ENCODE measurements at places on chromosomes 4 and X.

GRCh38 chrX:45077748-45078424 lies 122.8 kb downstream of the DIPK2B start:
- no peak for DNase-seq

DNA sequence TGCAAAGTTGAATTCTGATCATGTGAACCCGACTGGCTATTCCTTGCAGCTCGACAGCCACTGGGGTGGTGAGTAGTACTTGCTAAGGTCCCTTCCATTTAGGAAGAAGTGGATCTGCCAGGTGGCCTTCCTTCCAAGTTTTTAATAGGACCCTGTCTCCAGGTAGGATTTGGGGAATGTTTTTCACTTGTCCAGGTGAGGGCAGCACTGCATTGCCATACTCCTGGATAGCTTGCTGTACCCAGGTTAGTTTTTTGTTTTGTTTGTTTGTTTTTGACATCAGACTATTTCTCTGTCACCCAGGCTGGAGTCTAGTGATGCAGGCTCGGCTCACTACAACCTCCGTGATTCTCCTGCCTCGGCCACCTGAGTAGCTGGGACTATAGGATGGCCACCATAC lies 29.8 kb downstream of the SAGE1 start:
- DNase-seq: no peak

DNA sequence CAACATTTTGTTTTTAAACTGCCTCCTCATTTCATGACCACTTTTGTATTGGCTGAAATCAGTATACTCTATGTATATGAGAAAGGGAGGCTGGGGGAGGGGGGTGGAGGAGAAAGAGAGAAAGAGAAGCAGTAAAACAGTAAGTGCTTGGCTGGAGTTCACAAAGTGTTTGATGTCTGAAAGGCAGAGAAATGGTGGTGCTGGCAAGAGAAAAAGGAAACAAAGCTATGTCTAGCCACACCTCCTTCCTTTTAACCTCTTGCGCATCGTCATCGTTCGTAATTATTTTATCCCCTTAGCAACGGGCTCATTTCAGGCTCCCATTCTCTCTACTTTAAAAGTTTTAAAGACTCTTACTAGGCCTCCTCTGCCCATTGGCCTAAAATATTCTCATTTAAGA lies 25.6 kb downstream of the RPA4 start:
- DNase-seq: no peak

DNA sequence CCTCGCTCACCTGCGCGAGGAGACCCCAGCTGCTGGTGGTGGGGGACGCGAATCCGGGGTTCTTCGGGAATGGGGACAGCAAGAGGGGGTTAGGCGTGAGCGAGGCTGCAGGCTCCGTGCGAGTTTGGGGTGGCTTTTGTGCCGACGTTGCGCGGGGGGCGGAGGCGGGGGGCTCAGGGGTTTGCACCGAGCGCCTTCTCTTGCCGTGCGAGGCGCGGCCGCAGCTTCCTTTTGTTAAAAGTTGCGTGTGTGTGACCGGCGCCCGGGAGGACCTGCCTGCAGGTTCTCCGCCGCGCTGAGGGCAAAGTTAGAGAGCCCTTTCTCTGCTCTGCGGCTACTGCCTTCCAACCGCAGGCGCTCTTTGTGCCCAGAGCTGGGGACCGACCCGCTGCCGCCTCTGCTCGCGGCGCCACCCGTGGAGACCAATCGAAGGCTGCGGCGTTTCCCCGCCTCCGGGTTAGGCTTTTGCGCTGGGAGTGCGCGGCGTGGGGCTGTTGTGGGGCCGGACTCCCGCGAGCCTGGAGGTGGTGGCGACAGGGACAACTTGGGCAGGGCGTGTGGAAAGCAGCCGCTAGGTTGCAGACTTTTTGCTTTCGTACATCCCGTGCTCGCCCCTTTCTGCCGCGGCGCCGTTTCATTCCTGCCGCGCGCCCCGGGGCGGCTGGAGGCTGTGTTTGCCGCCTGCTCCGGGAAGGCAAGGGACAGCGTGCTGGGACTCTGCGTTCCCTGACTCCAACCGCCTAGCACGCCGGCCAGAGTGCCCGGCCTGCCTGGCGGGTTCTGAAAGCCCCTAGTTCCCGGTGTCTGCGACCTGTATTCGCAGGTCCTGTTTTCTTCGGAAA lies 716 bp downstream of the KIT start:
- peak; percentile 25 for DNase-seq

GRCh38 chr4:185134307-185134869 lies 8.7 kb upstream of the SLC25A4 start:
- DNase-seq: no peak

- no peak for DNase-seq
Measured at GRCh38 chr4:6769233-6769988, 13.1 kb upstream of the KIAA0232 start.

- no peak for DNase-seq
Measured at GRCh38 chr4:6264225-6264540, 5.5 kb upstream of the WFS1 start.

DNA sequence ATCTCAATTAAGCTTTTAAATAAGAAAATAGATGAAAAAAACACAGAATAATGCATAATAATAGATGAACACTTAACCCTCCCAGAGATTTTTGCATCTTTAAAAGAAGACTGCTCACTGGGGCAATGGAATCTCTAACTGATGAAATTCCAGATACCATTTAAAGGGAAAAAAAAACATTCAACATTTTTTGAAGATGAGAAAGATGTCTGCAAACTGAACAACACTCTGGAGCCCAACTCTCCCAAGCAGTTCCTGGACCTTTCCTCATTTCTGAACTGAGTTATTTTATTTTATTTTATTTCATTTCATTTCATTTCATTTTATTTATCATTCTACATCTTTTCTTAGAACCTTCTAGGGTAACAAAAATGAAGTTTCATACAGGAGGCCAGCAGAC lies 90.7 kb downstream of the CORIN start:
- no peak for DNase-seq

DNA sequence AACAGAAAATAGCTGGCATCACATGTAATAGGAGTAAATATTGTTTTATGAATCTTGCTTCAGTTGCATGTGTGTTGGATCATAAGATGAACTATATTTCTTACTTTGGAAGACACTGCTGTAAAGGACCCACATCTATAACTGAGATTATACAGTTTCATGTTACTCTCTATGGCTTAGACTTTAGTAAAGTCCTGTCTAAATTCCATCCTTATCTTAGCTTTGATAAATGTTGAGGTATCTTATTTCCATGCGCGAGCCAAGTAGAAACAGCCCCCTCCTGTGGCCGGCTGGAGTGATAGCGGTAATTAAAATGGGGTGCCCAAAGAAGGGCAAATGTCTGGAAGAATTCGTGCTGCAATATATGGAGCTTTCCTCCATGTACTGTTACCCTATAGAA lies 43.0 kb downstream of the CCDC158 start:
- DNase-seq: peak; percentile 28

DNA sequence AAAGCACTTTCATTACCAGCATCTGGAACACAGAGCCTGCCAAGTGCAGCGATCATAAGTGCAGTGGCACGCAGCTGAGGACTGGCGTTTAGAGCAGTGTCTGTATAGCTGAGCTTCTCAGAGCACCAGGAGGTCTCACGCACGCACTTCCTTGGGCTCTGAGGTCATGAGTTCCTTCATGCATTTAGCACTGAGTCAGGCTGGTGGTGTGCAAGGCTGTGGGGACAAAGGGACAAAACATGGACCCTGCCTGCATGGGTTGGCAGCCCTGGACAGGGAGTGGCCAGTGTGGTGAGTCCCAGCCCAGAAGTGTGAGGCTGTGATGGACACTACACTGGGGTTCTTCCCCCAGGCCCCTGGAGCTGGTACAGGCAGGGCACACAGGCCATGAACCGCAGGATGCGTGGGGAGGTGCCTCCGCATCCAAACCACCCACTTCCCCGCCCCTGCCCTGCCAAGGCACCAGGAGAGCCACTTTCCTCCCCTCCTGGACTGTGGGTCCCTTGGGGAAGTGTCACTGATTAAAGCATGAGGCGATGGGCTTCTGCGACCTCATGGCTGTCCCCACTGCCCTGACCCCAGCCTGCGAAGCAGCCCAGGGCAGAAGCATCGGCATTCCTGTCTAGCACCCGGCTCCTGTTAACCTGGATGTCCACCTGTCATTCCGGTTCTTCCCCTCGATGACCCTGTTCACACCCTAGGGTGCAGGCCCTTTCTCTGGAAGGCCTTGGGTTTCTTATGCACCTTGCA lies 37.2 kb upstream of the GPR78 start:
- no peak for DNase-seq

GRCh38 chr4:86218746-86219473 lies 140.9 kb downstream of the MAPK10 start:
- no peak for DNase-seq

DNA sequence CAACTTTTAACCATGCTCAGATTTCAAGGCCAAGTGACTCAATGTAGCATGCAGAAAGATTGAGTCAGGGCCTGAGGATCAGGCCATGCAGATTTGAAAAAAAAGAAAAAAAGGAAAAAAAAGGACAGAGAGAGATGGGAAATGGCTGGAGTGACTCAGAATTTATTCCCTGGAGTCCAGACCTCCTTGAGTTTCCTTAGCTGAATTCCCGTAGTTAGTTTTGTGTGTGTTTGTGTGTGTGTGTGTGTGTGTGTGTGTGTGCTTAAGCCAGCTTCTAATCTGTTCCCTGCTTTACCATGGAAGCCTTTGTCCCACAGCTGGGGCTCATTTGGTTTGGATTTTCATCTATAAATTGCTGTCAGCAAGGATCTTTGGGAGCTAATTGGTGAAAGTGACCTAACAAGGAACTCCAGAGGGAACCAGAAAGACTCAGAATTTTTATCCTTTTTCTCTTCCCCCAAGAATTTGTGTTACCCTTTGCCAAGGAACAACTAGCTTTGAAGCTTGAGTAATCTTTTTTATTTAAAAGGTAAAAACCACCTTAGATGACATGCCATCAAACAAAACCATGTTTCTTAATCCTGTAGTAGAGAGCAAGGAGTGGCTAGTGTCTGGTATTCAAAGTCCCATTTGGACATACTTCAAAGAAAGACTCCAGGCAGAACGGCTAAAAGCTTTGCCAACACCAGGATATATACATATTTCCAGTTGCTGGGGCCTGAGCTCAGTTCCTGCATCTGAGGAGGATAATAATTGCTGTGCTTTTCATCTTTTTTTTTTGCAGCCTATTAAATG lies 109.0 kb upstream of the DDIT4L start:
- no peak for DNase-seq

GRCh38 chr4:78684325-78685079 lies 91.6 kb upstream of the BMP2K start:
- no peak for DNase-seq

DNA sequence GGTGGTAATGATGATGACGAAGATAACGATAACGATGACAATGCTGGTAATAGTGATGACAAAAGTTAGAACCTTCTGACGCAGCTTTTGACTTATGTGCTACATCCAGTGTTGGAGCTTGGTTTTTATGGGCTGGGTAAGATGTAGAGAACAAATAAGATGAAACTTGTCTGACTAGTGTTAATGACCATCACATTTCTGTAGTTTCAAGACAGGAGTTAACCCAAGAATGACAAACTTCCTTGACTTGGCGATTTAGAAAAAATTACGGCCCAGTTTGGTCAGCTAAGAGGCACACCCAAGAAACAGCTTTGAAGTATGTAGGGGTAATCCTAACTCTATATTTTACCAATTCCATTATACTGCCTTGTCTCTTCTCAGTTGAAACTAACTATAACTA lies at the start of gene TMPRSS11B:
Gene TMPRSS11B, minus strand, starts transcription at position 101 of the 400 bp plus-strand sequence. CDS start 136 bp downstream, outside the sequence.
- DNase-seq: no peak

DNA sequence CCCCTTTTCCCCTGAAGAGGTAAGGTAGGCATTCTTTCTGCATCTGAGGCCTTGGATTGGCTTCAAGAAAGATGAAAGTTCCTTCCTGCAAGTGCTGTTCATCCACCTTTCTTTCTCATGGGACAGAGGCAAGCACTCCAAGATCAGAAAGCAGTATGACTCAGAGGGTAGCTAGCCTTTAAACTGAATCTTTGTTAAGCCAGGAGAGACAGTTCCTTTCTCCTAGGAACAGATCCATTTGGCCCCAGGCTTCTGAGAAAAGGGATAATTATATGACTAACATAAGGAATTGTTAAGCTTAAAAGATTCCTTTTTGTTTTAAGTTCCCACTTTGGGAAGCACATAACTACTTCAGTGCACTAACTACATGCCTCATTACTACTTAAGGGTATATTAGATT lies 192.0 kb downstream of the PPP3CA start:
- DNase-seq: no peak

Measured in activated T-cell treated with anti-CD3 and anti-CD28 coated beads for 48 hours (primary cell).